Mammary epithelial cell (primary cell): ENCODE measurements at places on chromosomes 7 and 10.

- no peak for DNase-seq
Measured at GRCh38 chr7:66423729-66424128, 205.0 kb upstream of the KCTD7 start.

DNA sequence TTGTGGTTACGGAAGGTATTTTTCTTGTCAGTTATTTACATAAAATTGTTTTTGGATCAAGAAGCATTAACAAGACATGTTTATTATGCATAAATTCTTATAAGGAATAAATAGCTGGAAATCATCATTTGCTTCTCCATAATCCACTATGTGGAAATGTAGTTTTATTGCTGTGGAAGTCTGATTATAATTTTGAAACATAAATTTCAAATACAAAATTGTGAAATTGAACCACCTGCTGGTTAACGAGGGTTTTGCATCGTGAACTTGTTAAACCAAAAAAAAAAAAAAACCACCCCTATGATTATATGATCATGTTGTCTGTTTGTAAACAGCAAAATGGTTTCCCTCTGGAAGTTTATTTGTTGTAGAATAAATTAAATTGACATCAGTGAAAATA lies 25.9 kb downstream of the ABRAXAS2 start:
- DNase-seq: no peak

GRCh38 chr10:127415901-127416581 lies 133.1 kb upstream of the NPS start:
- no peak for DNase-seq

GRCh38 chr7:131745390-131746248 lies 189.2 kb upstream of the PODXL start:
- peak; percentile 39 for DNase-seq

DNA sequence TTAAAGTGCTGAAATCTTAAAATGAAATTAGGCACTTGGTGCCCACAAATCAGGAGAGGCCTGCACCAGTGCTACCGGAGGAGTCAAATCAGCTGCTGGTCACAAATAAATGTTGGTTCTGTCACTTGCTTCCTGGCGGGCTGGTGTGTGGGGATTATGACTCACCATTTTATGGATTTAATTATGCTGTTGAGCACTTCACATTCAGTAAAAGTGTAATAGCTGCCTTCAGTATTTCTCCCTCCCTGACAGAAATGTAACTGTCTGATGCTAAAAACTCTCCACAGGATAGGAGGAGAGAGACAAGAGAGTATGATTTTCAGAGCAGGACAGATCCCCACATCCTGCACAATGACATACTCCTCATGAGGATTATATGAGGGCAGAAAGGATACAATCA lies 186.0 kb downstream of the JAZF1 start:
- no peak for DNase-seq

DNA sequence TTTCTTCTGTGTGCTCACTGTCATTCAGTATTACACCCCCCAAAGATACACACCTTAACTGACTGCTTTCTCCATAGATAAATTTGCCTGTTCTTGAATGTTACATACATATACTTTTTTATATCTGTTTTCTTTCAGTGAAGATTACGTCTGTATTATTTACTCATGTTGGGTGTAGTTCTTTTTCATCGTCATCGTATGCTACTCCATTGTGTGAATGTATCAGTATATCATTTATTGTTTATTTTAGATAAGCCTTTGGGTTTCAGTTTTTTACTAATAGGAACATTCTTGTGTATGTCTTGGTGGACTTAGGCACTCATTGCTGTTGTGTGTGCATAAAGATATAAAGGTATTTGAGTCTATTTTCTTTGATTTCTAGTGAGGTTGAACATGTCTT lies 64.4 kb downstream of the SEPTIN7 start:
- no peak for DNase-seq

- no peak for DNase-seq
Measured at GRCh38 chr7:136142583-136142982, 165.4 kb upstream of the MTPN start.
